ENCODE measurements at places on chromosomes 12 and 14. TPM values are rescaled to one million over a fixed set of nuclear protein-coding genes. Genes with fewer than 3 reads are reported as not detected.

GRCh38 chr12:23686095-23686494 is 263.4 kb downstream of the SOX5 start:
- no peak for DNase-seq

GRCh38 chr12:49264466-49264872 is 413 bp upstream of the TUBA1C start:
- DNase-seq, result no peak

- DNase-seq, result no peak
Measured at GRCh38 chr12:24494401-24494800, 454.5 kb downstream of the BCAT1 start.

DNA sequence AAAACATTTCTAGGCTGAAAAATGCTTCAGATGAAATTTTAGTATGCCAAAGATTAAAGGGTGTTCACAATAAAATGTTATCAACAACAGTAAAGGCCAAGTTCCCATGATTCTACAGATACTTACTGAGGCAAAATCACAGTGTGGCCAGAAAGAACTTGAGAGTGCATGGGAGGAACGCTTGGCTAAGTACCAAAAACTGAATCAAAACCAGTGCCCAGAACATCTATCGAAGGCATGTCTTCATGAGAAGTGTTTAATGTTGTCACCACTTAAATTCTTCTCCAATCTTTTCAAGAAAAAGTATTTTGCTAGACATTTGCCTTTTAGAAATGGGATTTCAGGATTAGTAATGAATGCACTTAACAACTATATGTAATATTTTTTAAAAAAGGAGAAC is 41.5 kb downstream of the KIF21A start:
- no peak for DNase-seq

DNA sequence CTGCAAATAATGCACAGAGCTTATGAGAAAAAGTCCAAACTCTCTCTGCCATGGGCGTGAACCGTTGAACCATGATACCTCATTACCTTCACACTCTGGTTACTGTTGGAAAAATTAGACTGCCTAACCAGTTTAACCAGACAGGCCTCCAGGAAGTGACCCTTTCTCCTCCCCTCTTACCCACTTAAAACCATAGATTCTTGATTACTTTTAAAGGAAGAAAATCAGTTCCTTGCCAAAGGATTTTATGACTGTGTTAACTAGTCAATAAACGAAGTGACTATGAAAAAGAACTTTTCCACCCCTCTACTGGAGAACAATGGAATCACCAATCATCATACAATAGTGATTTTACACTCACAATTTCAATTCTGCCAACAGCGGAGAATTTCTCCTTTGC is 254.0 kb upstream of the ATP2B1 start:
- no peak for DNase-seq

- DNase-seq, result no peak
Measured at GRCh38 chr12:81866081-81866480, 106.9 kb upstream of the PPFIA2 start.

- DNase-seq, result no peak
Measured at GRCh38 chr14:42855085-42855484, 1248.4 kb downstream of the LRFN5 start.

DNA sequence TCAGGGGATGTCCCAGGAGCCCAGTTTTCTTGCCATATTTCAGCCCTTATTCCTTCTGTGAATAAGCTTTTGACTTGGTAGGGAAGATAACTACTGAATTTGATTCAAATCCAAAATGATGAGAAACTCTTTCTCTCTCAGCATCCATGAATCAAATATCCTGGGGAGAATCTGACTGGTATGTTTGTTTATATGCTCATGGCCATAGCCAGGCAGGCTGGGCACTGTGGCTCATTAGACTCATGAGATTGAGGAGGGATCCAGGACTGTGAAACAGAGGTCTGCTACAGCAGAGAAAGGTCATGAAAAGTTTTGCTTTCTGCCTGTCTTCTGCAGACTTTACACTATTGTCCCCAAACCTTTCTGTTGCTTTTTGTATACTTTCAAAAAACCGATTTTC is 346.4 kb upstream of the ATP2B1 start:
- DNase-seq, result no peak

DNA sequence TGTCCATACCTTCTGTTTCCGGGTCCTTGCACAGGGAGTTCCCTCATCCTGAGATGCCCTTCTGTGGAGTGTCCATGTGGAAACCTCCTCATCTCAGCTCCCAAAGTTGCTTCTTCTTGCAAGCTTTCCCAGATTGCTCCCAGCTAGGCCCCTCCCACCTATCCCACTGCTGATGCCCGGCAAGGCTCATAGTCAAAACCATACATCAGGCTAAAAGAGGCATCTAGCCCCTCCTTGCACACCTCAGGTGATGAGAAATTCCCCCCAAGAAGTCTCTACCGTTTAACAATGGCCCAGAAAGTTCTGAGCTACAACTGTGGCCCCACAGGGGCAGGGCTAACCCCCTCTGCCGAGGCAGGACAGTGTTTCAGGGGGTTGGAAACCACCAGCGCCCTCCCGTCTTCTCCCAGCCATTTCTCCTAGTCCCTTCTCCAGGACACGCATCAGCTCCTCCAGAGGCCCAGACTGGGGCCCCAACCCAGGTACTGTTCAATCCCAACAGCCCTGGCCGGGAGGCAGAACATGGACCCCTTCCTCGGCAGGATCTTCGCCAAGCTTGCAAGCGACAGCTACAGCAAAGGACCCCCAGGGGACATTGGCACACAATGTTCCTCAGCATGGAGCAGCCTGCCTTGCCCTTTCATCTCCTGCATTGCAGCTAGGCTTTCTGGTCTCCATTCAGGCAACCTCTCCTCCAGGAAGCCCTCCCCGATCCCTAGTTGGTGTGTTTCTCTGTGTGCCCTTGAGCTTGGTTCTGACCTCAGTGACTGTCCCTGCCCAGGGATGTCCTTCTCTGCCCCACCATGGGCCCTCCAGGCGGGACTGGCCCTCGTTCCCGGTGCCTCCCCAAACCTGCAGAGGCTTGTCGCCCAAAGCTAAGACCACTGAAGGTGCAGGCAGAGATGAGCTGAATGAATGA is 4.5 kb upstream of the BEGAIN start:
- DNase-seq, result no peak

DNA sequence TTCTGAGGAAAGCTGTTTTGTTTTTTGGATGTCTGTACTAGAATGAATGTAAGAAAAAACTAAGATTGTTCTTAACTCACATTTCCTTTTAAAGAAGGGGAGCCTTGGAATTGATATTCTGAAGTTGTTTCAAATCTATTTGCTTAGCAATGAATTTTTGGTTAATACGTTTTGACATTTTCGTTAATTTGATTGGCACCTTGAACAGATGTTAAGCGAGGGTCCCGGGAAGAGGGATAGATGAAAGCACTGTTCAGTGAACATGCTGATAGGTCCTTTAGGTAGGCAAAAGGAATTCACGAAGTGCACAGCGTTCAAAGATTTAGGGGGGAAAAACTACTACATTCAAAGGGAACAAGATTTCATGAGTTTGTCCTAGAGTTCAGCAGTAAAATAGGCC is 1.7 kb downstream of the SLC39A9 start:
- DNase-seq, result no peak

DNA sequence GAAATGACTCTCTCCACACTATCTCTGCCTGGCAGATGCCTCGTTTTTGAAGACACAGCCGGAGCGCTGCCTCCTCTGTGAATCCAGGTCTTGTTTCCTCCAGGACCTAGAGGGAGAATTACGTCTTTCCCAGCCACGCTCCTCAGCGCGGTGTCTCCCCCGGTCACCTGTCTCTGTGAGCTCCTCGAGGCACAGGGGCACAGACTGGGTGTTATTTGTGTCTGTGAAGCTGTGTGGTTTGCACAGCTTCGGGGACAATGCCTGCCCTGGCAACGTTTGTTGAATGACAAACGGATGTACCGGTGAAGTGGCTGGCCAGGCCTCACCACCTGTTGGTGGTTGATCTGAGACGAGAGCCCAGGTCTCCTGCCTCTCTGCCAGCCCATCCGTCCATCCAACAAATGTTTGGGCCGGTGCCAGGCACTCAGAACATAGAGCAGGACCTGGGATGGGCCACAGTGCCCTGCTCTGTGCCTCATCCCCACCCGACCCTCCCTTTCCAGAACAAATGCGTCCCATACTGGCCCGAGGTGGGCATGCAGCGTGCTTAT is 6.1 kb downstream of the PTPN6 start:
- DNase-seq, result no peak

DNA sequence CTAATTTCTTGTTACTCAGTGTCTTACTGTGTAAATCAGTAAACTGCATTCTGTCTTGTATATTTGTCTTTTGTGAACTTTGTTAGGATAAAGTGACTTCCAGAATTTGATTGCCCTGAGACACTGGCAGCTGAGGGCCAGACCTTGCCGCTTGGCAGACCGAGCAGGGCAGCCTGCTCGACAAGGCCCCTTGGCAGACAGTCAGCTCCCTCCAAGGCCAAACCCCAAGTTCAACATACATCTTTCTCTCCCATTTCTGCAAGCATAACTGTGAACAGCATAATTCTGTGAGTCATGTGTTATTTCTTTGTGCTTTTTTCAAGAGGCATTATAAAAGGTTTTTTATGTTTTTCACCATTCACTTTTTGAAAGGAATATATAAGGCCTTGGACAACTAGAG is 39.2 kb upstream of the BMAL2 start:
- no peak for DNase-seq

DNA sequence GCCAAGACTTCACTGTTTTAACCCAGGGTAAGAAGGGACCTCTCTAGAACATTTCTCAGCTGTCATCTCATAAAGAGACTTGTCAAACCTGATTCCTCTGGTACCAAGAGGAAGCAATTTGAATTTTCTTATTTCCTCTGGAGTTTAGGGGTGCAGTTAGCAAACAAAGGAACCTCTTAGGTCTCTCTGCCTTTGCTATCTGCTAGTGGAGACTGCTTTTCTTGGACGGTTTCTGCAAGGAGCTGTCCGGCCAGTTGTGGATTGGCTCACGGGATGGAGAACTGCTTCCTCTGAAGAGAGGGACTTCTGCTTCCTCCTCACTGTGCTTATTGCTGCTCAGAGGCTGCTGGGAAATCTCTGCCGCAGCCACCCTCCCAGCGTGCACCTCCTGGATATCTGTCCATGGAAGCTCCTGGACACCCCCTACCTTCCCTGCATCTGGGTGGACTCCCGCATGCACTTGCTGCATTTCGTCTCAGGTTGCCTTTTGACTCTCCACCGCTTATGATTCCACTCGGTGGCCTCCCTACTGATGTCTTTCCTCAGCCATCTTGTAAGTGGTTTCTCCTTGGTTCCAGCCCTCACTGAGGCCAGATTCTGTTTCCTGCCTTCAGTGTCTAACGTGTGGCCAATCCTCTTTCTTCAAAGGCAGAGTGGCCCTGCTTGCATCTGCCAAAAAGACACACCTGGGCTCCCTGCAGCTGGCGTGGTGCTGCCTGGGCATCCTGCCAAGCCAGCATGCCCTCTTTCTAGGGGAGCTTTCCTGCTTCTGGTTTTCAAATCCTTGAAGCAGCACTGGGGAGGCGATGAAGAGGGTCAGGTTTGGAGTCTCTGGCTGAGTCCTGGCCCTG is 187.3 kb downstream of the CHST11 start:
- DNase-seq, result peak; percentile 37

GRCh38 chr12:108822497-108823205 is 34.7 kb downstream of the SSH1 start:
- peak; percentile 13 for DNase-seq

DNA sequence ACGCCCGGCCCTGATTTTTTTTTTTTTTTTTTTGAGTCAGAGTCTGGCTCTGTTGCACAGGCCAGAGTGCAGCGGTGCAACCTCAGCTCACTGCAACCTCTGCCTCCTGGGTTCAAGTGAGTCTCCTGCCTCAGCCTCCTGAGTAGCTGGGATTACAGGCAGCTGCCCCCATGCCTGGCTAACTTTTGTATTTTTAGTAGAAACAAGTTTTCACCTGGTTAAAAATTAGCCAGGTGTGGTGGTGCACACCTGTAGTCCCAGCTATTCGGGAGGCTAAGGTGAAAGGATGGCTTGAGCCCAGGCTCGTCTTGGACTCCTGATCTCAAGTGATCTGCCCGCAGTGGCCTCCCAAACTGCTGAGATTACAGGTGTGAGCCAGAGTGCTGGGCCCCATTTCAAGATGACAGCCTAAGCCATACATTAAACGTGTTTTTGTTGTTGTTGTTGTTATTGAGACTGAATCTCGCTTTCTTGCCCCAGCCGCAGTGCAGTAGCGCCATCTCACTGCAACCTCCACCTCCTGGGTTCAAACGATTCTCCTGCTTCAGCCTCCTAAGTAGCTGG is 42.7 kb upstream of the EAPP start:
- DNase-seq, result no peak

- DNase-seq, result no peak
Measured at GRCh38 chr12:92036771-92037453, 108.7 kb downstream of the BTG1 start.

GRCh38 chr12:89091293-89091841 is 260.9 kb downstream of the DUSP6 start:
- DNase-seq, result no peak

DNA sequence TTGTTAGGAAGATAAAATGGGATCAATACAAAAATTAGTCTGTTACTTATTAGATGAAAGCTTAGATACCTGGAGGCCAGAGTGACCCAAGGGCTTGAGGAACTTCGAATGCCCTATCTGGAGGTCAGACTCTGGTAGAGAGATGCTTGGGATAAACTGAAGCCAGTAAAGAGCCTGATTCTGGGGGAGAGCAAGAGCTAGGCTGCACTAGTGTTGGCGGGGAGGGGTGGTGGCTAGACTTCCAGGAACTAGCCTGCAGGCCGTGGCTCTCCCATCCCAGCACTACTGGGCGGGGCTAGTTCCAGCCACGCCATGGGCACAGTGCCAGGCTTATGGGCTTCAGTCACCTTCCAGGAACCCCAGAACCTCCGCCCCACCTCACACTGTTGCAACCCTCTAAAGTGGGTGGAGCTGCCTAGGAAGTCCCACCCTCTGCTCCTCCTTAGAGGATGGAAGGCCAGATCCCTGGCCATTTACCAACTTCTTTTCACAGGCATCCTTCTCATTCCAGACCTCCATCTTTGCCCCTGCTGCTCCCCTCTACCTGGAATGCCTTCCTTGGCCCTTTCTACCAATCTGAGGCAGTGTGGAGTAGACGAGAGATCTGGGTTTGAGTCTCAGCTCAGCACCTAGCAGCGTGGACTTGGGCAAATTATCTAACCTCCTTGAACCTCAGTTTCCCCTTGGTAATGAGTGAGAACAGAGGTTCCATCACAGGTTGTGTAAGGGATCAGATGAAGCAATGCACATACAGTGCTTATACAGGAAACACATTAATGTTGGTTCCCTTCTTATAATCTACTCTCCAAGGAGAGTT is 6.3 kb upstream of the NFE2 start:
- peak; percentile 92 for DNase-seq

- DNase-seq, result no peak
Measured at GRCh38 chr12:119718141-119718540, 50.2 kb downstream of the PRKAB1 start.

Gene ITFG2
- 33.3 TPM for total RNA-seq

Gene RERGL
- total RNA-seq, result not detected

Gene PIK3C2G
- total RNA-seq, result 1.4 TPM

Gene PDE3A
- not detected for total RNA-seq

Gene RHEBL1
- total RNA-seq, result 2.9 TPM

Gene TEP1
- 18.4 TPM for total RNA-seq

Gene SLC8A3
- not detected for total RNA-seq

Gene TPPP2
- not detected for total RNA-seq

Gene IGF1
- total RNA-seq, result not detected

All from PC-9 (cell line).